Fibroblast of lung (primary cell): ENCODE measurements at places on chromosomes 13 and 19. TPM values are rescaled to one million over a fixed set of nuclear protein-coding genes. Genes with fewer than 3 reads are reported as not detected.

SLC17A7 gene
- 0.33 TPM in 1 of 2 replicates, not detected in the other for total RNA-seq

SLC5A5 gene
- total RNA-seq: not detected in 2 replicates

ZNF69 gene
- total RNA-seq: 2.8 and 7.1 TPM in 2 replicates

ELSPBP1 gene
- not detected in 2 replicates for total RNA-seq

ZNF677 gene
- total RNA-seq: 15.7 and 25.3 TPM in 2 replicates

SCEL gene
- total RNA-seq: not detected in 2 replicates

ZNF560 gene
- total RNA-seq: 3.3 and 7.3 TPM in 2 replicates

LSM7 gene
- total RNA-seq: 43.1 and 61.6 TPM in 2 replicates

ZNF772 gene
- total RNA-seq: 16.9 and 29.7 TPM in 2 replicates

SPC24 gene
- total RNA-seq: 3.9 and 32.0 TPM in 2 replicates

NLRP4 gene
- total RNA-seq: not detected in 2 replicates

CASP14 gene
- not detected in 2 replicates for total RNA-seq

SARS2 gene
- 5.6 and 10.4 TPM in 2 replicates for total RNA-seq

SIX5 gene
- total RNA-seq: 10.7 and 11.6 TPM in 2 replicates

OR10H4 gene
- not detected in 2 replicates for total RNA-seq

PEAK3 gene
- not detected in 2 replicates for total RNA-seq

CYP2F1 gene
- not detected in 2 replicates for total RNA-seq

MBD3L3 gene
- total RNA-seq: not detected in 2 replicates

ATP1A3 gene
- total RNA-seq: under 0.01 and 0.17 TPM in 2 replicates

USHBP1 gene
- under 0.01 TPM in 1 of 2 replicates, not detected in the other for total RNA-seq

ZNF625 gene
- total RNA-seq: 7.7 and 15.0 TPM in 2 replicates

IRGC gene
- total RNA-seq: not detected in 2 replicates

NECTIN2 gene
- 50.3 and 70.7 TPM in 2 replicates for total RNA-seq
